SK-N-SH (cell line): ENCODE measurements at places on chromosomes 16 and 17. TPM values are rescaled to one million over a fixed set of nuclear protein-coding genes. Genes with fewer than 3 reads are reported as not detected.

Gene TLCD3A
- polyA plus RNA-seq: 31.7 and 34.4 TPM in 2 replicates

Gene KRT40
- not detected in 2 replicates for polyA plus RNA-seq

Gene FOXC2
- 0.37 and 1.3 TPM in 2 replicates for polyA plus RNA-seq

GRCh38 chr16:72850853-72851252 lies 197.1 kb downstream of the ZFHX3 start:
- no peaks in the 10 kb centered on the region for H3K27me3 ChIP-seq
- DNase-seq: no peak
- H3K36me3 ChIP-seq: no peaks in the 10 kb centered on the region
- peak overlapping the region; percentile 58; the same call in 1 of the 2 replicates for H3K27ac ChIP-seq
- no peak overlapping the region for H3K4me3 ChIP-seq

GRCh38 chr16:9134739-9135138 lies 43.3 kb downstream of the HAPSTR1 start:
- H3K4me3 ChIP-seq: no peak overlapping the region
- peak; percentile 82 for DNase-seq
- no peak overlapping the region for H3K27ac ChIP-seq
- no peaks in the 10 kb centered on the region; the same call in 1 of the 2 replicates for H3K4me1 ChIP-seq

- peak; percentile 65 for DNase-seq
- H3K36me3 ChIP-seq: no peaks in the 10 kb centered on the region
- H3K27me3 ChIP-seq: no peaks in the 10 kb centered on the region
- no peak overlapping the region for H3K27ac ChIP-seq
- H3K4me3 ChIP-seq: peak overlapping the region; percentile 83
Observed at GRCh38 chr16:88651276-88651988, 579 bp upstream of the CYBA start.

DNA sequence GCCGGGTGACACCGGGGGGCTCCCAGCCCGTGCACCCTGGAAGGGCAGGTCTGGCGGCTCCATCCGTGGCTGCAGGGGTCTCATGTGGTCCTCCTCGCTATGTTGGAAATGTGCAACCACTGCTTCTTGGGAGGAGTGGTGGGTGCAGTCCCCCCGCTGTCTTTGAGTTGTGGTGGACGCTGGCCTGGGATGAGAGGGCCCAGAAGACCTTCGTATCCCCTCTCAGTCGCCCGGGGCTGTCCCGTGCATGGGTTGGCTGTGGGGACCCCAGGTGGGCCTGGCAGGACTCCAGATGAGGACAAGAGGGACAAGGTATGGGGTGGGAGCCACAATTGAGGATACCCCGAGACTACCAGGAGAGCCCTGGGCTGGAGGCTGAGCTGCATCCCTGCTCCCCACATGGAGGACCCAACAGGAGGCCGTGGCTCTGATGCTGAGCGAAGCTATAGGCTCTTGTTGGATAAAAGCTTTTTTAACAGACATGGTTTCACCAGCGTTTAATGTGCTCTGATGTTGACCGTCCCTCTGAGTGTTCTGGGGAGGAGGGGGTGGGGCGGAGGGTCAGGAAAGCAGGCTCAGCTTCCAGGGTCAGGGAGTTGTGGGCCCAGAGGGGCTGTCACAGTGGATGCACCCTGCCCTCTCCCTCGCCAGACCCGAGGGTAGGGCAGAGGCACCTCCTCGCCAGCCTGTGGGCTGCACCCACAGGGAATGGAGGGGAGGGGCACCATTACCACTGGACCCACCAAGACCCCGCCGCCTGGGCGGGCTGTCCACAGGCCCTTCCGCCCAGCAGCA lies 5.4 kb downstream of the SPATA2L start:
- no peak overlapping the region for H3K4me3 ChIP-seq
- H3K27me3 ChIP-seq: no peaks in the 10 kb centered on the region
- peaks cover 9% of the 10 kb centered on the region; the same call in 1 of the 2 replicates for H3K4me1 ChIP-seq
- DNase-seq: peak; percentile 28

GRCh38 chr16:71473891-71474290 lies 11.8 kb upstream of the ZNF23 start:
- no peak overlapping the region for H3K4me3 ChIP-seq
- peaks cover 28% of the 10 kb centered on the region for H3K36me3 ChIP-seq
- no peaks in the 10 kb centered on the region for H3K27me3 ChIP-seq
- no peak for DNase-seq
